A673 (cell line): ENCODE measurements at places on chromosomes 3 and 15.

- H3K27ac ChIP-seq: peak overlapping the region; percentile 57
- no peak overlapping the region for H3K4me3 ChIP-seq
- H3K36me3 ChIP-seq: no peaks in the 10 kb centered on the region
- DNase-seq: no peak
These were observed 11.8 kb downstream of the KLF13 start for GRCh38 chr15:31338318-31338878.

- no peak overlapping the region for H3K4me3 ChIP-seq
- H3K27me3 ChIP-seq: no peaks in the 10 kb centered on the region
- peak; percentile 34 for DNase-seq
- no peaks in the 10 kb centered on the region for H3K36me3 ChIP-seq
These were observed 271.3 kb upstream of the TPRG1 start for GRCh38 chr3:188900421-188900951.

GRCh38 chr15:80804970-80805495, 25.9 kb downstream of the CEMIP start:
- no peak overlapping the region for H3K27ac ChIP-seq
- no peaks in the 10 kb centered on the region for H3K4me1 ChIP-seq
- DNase-seq: no peak
- H3K36me3 ChIP-seq: no peaks in the 10 kb centered on the region
- H3K27me3 ChIP-seq: peaks cover 24% of the 10 kb centered on the region

- no peak for DNase-seq
- H3K27me3 ChIP-seq: no peaks in the 10 kb centered on the region
- no peaks in the 10 kb centered on the region for H3K4me1 ChIP-seq
These were observed 880.3 kb upstream of the GBE1 start for GRCh38 chr3:82641701-82642100.

DNA sequence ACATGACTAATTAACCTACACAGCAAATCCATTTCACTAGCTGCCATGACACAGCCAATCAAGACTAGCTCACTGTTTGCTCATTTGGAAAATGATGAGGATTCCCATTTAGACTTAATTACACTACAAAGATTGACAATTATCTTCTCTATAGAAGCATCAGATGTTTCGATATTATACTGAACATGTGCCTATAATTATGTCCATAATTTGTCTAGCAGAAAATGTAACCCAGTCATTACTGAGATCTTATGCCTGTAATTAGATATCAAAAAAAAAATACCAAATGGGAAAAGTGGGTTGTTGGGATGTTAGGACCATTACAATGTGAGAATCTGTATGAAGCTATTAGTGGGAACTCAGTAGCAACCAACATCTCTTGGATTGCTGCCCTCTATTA, 344.2 kb upstream of the MCTP2 start:
- DNase-seq: no peak
- no peak overlapping the region for H3K27ac ChIP-seq
- no peak overlapping the region for H3K4me3 ChIP-seq
- H3K27me3 ChIP-seq: no peaks in the 10 kb centered on the region
- H3K4me1 ChIP-seq: peaks cover 2% of the 10 kb centered on the region

- no peak overlapping the region for H3K27ac ChIP-seq
- peak overlapping the region; percentile 50 for H3K4me3 ChIP-seq
- no peaks in the 10 kb centered on the region for H3K36me3 ChIP-seq
- peaks cover 13% of the 10 kb centered on the region for H3K4me1 ChIP-seq
- DNase-seq: no peak
- H3K27me3 ChIP-seq: no peaks in the 10 kb centered on the region
These were observed 988 bp upstream of the CFAP92 start for GRCh38 chr3:128994581-128995546.
